Neural progenitor cell (in vitro differentiated cells): ENCODE measurements at places on chromosomes 12 and 14.
A peak's percentile ranks its signal among the peaks of the same experiment; 100 is the strongest.

DNA sequence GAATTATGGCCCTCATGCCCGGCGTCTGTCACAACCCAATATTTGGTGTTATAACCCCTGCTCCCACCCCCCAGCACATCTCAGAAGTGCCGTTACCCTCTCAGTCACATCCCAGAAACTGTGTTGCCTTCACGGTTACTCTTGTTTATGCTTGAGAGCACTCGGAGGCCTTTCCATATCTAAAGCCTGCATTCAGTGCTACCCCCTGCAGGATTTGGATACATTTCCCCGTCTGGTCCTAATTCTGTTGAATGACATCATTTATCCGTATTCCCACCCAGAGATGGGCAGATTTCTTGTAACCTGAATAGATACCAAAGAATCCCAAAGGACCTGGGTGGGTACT is 19.1 kb upstream of the FOS start:
- DNase-seq = no peak

DNA sequence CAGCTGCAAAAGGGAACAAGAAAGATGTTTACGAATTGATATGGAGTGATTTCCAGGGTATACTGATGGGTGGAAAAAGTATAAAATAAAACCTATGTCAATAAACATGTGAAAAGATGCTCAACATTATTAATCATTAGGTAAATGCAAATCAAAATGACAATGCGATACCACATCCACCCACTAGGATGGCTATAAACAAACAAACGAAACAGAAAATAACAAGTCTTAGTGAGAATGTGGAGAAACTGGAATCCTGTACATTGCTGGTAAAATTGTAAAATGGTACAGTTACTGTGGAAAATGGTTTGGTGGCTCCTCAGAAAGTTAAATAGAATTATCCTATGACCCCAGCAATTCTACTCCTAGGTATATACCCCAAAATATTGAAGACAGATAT is 9.5 kb upstream of the BEST3 start:
- no peak for DNase-seq

DNA sequence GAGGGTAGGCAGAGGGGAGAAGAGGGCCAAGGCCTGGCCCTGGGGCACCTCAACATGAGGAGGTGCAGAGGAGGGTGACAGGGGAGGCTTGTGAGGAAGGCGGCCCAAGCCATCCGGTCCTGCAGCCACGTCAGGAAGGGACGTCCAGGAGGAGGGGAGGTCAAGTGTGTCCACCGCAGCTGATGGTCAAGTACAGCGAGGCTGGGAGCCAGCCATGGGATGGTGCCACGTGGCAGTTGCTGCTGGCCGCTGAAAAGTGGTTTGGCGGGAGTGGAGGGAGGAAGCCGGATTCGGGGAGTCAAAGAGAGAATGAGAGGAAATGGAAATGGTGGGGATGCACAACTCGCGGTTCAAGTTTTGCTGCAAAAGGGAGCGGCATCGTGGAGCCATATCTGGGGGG is 41.2 kb downstream of the PRIMA1 start:
- no peak for DNase-seq

- DNase-seq = no peak
Observed at GRCh38 chr14:81137316-81137715, 83.4 kb downstream of the GTF2A1 start.

GRCh38 chr14:96945721-96946120 is 148.5 kb downstream of the VRK1 start:
- no peak for DNase-seq

GRCh38 chr14:71208702-71209357 is 301.6 kb downstream of the PCNX1 start:
- DNase-seq = no peak

GRCh38 chr14:58946431-58946830 is 242.0 kb upstream of the DAAM1 start:
- no peak for DNase-seq

DNA sequence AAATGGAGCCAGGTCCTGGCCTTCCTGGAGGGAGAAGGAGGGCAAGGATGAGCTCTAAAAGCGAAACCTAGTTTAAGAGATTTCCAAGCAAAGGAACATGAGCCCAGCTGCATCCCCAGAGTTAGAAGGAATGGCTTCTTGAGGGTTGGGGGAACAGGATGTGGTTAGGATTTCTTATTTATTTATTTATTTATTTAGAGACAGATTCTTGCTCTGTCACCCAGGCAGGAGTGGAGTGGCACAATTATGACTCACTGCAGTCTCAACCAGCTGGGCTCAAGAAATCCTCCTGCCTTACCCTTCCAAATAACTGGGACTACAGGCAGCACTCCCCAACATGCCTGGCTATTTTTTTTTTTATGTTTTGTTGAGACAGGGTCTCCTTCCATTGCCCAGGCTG is 25.3 kb upstream of the TMEM106C start:
- DNase-seq = no peak

GRCh38 chr14:105100910-105101309 is 35.7 kb upstream of the GPR132 start:
- no peak for DNase-seq

GRCh38 chr12:24138041-24138440 is 188.6 kb upstream of the SOX5 start:
- DNase-seq = no peak

DNA sequence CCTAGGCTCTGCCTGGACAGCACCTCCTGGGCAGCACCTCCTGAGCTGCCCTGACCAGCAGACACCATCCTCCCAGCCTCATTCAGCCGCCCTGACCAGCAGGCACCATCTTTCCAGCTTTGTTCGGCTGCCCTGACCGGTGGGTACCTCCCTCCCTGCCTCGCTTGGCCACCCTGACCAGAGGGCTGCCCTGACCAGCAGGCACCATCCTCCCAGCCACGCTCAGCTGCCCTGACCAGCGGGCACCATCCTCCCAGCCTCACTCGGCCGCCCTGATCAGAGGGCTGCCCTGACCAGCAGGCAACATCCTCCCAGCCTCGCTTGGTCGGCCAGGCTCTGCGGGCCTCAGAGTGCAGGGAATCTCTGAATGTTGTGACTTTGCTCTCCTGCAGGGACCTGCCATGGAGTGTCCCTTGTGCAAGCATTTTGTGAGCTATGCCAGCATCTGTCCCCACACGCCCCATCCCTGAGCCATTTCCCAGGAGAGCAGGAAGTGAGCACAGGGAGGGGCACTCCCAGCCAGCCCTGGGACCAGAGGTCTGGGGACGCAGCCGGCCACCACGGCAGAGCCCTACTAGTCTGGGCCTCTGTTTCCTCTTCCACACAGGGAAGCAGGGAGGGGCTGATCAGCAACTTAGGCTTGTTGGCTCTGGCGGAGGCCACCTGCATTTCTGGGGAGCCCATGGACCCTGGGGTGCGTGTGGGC is 265.5 kb downstream of the SEC23A start:
- no peak for DNase-seq

DNA sequence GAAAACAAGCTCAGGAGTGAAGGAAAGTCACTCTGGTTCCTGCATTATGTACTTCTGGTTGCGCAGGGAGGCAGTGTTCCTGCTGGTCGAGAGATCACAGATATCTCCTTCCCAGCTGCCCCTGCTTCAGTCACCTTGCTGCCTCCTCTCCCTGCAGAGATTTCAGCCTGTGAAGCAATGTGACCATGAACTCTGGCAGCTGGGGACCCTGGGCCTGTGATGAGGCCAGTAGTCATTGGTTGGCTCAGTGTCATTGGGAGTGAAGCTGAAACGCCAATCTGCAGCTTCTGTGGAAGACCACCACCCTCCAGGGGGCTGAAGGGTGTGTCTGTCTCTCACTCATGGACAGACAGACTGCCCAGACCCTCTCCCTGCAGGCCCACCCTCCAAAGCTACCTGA is 45.0 kb downstream of the PLEKHD1 start:
- DNase-seq = no peak

DNA sequence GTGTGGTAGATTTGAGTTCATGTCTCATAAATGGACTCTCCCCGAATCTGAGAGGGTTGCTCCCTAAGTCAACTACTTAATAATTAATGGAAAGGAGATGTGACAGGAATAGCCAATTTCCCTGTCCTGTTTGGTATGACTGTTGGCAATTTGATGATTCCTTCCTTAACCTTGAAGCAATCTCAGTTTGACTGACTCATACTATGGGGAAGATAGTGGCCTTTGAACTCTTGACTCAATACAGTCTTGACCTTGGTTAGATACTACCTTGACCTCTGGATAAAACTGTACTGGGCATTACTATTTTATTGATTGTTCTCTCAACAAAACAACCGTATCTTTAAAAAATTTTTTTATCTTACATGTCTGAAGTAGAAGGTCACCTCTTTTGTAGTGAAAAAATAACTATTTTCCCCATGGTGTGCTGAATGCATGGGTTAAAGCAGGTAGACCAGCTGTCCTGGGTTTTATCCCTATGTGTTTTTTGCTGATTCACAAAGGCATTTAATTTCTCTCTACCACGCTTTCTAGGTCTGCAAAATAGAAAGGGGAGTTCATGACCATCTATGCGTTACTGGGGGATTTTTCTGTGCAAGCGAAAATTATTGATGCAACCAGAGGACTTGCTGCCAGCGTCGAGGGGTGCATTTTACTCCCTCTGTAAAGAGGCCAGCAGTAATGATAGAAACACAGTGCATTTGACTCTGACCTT is 80.1 kb downstream of the ETV6 start:
- DNase-seq = no peak

GRCh38 chr14:31777312-31777711 is 216.1 kb downstream of the NUBPL start:
- DNase-seq = no peak

DNA sequence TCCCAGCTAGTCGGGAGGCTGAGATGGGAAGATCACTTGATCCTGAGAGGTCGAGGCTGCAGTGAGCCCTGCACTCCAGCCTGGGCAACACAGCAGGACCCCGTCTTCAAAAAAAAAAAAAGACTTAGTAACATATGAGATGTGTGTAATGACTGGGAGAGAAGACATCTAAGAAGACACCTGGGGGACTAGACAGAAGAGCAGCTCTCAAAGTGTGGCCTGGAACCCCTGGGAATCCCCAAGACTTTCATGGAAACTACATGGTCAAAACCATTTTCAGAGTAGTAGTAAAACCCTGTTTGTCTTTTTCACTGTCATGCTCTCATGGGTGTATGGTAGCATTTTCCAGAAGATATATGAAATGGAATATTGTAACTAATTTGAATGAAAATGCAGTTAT is 45.3 kb downstream of the R3HDM2 start:
- no peak for DNase-seq

DNA sequence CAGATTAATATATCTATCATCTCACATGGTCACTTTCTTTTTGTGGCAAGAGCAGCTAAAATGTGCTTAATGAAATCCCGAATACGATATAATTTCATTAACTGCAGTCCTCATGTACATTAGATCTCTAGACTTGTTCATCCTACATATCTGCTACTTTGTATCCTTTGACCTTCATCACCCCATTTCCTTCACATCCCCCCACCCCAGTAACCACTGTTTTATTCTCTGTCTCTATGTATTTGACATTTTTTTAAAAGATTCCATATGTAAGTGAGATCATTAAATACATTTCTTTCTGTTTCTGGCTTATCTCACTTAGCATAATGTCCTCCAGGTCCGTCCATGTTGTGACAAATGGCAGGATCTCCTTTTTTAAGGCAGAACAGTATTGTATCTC is 23.0 kb upstream of the ST8SIA1 start:
- DNase-seq = no peak

DNA sequence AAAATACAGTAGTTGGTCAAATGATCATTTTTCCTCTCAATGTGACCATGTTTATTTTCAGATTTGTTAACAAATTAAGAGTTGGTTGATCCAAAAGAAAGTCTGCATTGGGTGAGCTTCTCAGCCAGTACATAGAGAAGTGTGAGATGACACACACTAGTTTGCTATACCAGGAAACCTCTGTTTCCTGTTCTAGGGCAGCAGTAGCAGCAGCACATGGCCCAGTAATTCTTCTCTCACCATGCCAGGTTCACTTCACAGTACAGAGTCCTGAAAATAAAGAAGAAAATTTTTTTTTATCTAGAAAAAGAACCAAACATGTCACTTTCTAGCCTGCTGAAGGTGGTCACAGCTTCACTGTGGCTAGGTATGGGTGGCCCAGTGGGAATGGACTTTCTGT is 250.2 kb upstream of the OR4E1 start:
- DNase-seq = no peak

DNA sequence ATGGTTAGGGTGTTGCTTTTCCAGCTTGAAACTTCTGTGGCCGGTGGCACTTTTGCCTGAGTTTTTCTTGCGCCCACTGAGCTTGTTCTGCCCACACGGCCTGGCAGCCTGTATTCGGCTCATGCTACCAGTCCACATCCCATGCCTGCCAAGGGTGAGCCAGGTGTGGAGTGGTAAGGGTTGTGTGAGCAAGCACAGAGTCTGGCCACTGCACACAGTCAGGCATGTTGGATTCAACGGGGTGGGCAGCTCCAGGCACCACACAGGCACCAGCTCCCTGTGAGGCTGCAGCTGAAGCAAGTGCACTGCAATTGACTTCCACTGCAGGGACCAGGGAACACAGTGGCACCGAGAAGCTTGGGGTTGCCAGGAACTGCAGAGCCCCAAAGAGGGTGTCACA is 18.8 kb upstream of the NTS start:
- DNase-seq = no peak

GRCh38 chr12:110743571-110744093 is 941 bp upstream of the PPP1CC start:
- DNase-seq = peak; percentile 38

DNA sequence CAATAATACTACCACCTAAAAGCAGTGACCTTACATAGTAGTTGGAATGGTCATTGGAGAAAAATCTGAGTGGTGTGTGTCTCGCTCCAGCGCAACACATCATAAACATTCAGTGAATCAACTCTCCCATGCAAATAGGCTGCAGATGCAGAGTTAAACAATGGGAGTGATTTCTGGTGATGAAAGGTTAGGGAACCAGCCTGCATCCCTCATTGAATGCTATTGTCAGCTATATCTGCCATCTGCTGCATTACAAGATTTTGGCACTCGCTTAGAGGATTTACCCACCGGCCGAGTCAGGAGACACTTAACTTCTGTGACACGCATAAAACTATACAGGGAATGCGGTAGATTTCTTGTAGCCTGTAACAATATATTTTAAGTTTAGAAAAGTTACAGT is 900.9 kb downstream of the FLRT2 start:
- no peak for DNase-seq

- no peak for DNase-seq
Observed at GRCh38 chr12:131383291-131383690, 327.6 kb upstream of the SFSWAP start.

DNA sequence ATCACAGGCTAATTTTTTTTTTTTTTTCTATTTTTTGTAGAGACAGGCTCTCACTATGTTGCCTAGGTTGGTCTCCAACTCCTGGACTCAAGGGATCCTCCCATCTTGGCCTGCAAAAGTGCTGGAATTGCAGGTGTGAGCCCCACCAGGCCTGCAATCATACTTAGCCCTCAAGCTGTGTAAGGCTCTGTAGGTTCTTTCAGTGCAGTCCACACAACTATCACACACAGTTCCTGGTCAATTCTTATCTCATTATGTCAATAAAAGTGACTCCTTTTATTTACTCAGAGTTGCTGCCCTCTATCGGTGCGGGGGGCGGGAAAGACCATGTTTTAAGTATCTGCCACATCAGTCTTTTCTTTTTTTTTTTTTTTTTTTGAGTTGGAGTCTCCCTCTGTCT is 29.0 kb downstream of the SLC2A3 start:
- peak; percentile 51 for DNase-seq
